Activated CD8-positive, alpha-beta memory T cell treated with anti-CD3 and anti-CD28 coated beads for 24 hours (primary cell): ENCODE measurements at places on chromosomes 2 and 18.

GRCh38 chr2:27849558-27850205, 40.5 kb downstream of the RBKS start:
- DNase-seq, result no peak

- DNase-seq, result no peak
Measured at GRCh38 chr2:217027414-217027813, 167.6 kb upstream of the TNP1 start.

- no peak for DNase-seq
Measured at GRCh38 chr2:147081831-147082230, 763.0 kb upstream of the ACVR2A start.

- no peak for DNase-seq
Measured at GRCh38 chr2:22136446-22136845, 1012.7 kb downstream of the TDRD15 start.

DNA sequence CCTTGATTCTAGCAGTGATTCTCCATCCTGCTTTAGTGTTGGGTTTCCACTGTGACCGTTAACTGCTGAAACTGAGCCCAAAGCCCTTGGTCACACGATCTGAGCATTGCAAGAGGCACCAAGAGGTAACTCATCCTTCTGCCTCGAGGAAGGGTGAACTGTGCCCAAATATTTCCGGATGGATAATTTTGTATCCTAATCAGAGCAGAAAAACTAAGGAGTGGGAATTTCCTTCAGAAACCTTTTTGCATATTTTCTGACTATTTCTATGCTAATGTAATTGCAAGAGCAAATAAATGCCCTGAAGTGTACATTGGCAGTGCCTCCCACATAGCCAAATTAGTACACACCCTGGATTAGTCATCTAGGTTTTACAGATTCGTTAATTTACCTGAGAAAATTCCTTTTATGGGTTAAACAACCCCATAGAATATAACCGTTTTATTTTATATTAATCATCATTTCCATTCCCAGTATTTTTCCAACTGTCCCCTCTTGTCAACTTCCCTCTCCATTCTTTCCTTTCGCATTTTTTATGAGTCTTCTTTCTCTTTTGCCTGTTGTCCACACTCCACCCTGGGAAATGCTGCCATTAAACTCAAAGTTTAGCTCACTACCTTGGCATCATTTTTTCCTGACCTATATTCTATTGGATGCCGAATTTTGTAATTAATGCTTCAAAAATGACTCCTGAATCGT, 31.7 kb upstream of the COBLL1 start:
- no peak for DNase-seq

DNA sequence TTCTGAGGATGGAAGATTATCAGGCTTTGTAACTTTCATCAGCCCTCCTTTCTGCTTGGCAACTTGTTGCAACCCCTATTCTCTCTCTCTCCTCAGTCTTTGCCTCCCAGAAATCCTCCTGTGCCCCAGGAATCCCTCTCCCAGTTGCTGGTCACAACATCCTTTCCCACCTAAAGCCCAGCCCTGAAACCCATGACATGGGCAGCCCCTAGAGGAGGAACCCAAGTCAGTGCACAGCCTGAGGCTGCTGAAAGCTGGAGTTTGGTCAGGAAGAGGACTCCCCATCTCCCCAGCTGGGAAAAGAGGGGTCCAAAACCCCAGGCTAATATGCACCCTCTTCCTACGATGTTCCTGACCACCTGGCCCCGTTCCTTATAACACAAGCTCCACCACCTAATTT, 29.5 kb downstream of the PKDCC start:
- no peak for DNase-seq

DNA sequence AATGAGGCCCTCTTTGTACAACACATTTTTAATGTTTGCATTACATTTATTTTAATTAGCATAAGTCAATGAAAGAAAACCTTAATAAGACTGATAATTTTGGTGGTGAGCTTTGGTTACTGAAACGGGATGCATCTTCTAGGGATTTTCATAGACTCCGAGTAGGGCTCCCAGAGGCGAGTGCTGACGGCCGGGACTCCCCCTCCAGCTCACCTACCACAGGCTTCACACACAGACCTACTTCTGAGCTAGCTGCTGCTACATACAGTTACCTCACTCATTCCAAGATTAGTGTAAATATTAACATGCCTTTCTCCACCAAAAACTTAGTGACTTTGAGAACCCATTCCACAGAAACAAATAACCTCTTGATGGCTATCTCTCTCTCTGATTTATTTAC, 271.1 kb downstream of the GALR1 start:
- no peak for DNase-seq

GRCh38 chr2:54271843-54272627, 16.0 kb upstream of the TSPYL6 start:
- no peak for DNase-seq

- no peak for DNase-seq
Measured at GRCh38 chr2:17747684-17748452, 5.7 kb downstream of the SMC6 start.

DNA sequence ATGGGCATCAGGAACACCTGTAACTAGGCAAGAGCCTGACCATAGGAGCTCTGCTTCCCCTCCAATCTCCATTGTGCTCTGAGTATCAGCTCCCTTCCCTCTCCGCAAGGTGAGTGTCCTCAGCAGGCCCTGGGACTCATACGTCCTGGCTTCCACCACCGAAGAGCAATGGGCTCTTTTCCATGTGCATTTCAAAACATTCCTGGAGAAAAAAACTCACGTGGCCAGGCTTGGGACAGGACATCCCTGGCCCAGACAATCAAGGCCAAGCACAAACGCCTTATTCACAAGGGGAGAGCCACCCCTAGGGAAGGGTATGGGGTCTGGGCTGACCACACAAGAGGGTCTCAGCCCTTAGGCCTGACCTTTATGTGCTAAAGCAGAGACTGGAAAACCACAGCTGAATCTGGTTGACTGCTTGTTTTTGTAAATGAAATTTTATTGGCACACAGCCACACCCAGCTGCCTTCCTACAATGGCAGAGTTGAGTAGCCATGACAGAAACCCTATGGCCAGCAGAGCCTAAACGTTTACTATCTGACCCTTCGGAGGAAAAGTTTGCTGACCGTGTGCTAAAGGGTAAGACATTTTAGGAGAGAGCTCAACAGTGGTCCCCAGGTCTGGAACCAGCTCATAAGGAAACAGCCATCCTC, 175.7 kb upstream of the ARL4C start:
- DNase-seq, result no peak

- no peak for DNase-seq
Measured at GRCh38 chr2:77831471-77831870, 309.3 kb upstream of the LRRTM4 start.

- DNase-seq, result no peak
Measured at GRCh38 chr2:178383718-178384117, 67.3 kb downstream of the PRKRA start.

DNA sequence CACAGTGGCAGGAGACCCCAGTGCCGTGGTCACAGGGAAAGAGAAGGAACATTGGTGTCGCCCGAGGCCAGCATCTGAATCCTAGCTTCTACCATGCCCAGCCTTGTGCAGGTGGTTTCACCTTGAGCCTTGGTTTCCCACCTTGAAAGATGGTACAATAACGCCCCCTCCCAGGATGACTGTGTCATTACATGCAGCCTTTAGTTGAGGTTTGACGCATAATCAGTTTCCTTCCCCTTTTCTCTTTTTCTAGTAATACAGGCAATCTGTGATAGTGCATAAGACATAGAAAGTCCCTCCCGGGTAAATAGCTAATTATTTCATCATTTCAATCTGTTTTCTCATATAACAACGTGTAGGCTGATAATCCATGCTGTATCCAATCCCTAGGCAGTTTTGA, 29.8 kb upstream of the ZNF407 start:
- no peak for DNase-seq

DNA sequence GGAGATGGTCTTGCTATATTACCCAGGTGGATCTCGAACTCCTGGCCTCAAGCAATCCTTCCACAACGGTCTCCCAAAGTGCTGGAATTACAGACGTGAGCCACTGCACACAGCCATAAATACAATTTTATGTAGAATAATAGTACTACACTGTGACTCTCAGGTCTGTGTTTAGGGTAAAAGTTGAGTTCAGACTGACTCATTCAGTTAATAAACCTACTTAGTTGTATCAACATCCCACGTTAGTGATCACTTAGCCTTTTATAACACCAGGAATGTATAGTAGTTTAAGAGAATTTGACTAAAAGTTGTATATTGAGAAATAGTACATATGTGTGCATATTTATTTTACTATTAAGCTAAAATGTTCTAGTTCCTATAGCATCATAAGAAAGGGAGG, 237.5 kb downstream of the PHLPP1 start:
- no peak for DNase-seq

- DNase-seq, result peak; percentile 38
Measured at GRCh38 chr2:73000808-73001570, 70.5 kb downstream of the SFXN5 start.

DNA sequence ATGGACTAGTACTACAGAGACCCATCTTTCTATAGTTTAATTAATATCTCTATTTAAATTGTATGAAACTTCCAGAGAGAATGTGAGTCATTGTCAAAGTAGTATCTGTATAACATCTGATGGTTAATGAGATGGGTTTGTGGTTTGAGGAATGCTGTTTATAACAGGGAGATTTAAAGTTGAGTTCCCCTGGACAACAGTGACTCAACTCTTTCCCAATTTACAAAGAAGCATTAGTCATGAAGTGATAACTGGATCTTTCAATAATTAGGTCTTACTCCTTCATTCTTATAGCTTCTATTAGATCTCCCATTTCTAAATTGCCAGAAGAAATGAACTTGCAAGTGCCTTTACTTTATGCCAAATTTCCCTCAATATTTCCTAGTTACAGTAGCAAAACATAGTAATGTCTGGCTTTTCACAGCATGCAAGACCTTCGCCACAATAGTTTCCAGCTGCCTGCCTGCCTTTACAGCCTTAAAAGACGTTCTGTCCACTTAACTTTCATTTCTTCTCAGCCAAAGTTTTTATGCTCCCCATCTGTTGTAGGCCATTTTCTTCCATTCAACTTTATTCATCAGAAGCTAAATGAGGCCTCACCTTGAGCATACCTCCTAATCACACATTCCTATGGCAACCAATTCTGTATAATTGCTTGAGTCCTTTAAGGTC, 47.7 kb upstream of the WDR75 start:
- DNase-seq, result no peak

DNA sequence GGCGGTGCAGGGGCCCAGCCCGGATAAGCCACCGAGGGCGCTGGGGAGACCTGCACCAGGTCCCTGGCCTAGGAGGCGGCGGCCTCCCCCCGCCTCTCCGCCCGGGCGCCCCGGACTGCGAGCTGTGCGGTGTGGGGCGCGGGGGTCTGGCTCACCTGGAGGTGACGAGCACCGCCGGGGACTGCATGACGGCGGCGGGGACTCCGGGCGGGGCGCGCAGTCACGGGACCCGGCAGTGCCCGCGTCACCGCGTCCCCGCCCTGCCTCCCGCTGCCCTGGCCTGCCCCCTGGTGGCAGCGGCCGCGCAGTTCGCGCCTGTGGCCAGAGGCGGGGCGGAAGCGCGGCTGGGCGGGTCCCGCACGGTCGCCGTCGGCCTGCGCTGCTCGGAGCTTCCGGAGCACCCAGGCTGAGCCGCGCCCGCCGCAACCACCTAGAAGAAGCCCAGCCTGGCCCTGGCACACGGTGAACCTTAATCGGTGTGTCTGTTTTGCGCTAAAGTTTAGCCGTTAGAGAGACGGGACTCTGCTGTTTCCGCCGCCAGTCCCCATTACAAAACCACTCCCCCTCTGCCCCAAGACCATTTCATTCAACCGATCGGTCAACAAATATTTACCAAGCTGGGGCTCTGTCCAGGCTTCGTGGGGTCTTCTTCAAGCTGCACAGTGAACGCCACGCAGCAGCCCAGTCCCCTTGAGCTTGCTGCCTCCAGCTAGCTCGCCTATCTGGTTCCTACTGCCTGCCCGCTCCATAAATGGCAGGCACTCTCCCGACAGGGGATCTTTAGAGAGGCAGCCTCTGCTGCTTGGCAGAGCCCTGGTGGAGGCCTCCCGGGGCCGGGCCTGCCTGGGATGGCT, at the start of gene HS1BP3:
Gene HS1BP3, minus strand, starts transcription at position 222 of the 854 bp plus-strand sequence. Its CDS starts 35 bp downstream, at position 187.
- peak; percentile 95 for DNase-seq

DNA sequence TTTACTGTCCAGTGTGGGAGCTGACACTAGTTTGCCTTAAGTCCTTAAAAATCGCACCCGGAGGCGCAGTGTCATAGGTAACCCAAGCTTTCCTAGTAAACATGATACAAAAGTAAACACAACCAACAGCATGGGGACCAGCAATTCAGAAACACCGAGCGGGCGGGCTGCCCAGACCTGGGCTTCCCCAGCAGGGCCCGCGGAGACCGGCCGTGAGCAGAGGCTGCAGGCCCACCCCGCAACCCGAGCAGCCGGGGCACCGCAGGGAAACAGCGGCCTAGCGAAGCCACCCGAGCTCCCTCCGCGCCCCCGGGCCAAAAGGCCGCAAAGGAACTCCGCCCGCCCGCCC, 296 bp downstream of the TTC21B start:
- no peak for DNase-seq

GRCh38 chr2:170823088-170823897, 6.6 kb downstream of the GAD1 start:
- DNase-seq, result peak; percentile 65

DNA sequence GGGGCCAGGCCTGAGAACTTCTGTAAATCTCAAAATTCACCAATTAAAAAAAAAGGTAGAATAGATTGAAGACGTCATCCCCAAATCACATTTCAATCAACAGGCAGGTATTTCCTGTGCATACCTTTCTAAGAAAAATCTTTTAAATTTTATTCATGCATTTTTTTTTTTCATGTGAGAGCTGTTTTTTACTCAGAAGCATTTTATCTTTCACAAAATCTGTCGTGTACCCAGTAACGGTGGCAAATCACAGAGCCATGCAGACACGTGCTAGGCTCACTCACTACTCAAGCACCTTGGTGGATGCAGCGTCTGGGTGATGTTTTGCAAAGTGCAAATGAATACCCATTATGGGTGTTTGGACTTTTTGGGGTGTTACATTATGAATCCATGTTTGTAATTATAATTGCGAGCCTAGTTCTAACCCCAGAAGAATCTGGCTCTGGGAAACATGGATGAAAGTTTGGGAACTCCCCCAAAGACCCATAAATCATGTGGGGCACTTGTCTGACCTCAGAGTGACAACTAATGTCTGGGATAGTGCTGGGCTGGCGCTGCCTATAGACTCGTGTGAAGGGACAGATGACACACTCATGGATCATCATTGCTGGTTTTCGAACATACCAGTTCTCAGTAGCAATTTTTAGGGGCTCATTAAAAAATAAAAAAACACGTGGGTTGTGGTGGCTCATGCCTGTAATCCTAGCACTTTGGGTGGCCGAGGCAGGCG, 335.2 kb downstream of the LPIN1 start:
- no peak for DNase-seq

DNA sequence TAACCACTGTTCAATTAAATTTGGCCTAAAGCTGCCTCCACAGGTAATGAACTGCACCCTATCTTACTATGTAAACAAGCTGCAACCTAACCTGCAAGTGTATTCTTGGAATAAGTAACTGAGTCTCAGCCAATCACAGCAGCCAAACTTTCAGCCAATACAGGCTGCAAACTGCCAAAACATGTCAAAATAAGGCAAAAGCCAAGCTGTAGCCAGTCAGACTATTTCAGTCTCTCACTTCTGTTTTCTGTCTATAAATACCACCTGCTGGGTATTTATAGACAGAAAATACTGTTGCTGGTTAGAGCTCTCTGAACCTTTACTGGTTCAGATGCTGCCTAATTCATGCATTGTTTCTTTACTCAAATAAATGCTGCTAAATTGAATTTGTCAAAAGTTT, 14.3 kb downstream of the C2orf76 start:
- no peak for DNase-seq

GRCh38 chr2:102597788-102598187, 21.6 kb upstream of the SLC9A2 start:
- DNase-seq, result no peak
